ENCODE measurements at places on chromosomes 7 and 10.

GRCh38 chr10:119274519-119275045 is 67.2 kb downstream of the GRK5 start:
- no peak for DNase-seq

- peak; percentile 40 for DNase-seq
Measured at GRCh38 chr10:132407846-132408278, 10.9 kb downstream of the PWWP2B start.

- peak; percentile 26 for DNase-seq
Measured at GRCh38 chr10:59907918-59908807, 1.8 kb upstream of the CCDC6 start.

DNA sequence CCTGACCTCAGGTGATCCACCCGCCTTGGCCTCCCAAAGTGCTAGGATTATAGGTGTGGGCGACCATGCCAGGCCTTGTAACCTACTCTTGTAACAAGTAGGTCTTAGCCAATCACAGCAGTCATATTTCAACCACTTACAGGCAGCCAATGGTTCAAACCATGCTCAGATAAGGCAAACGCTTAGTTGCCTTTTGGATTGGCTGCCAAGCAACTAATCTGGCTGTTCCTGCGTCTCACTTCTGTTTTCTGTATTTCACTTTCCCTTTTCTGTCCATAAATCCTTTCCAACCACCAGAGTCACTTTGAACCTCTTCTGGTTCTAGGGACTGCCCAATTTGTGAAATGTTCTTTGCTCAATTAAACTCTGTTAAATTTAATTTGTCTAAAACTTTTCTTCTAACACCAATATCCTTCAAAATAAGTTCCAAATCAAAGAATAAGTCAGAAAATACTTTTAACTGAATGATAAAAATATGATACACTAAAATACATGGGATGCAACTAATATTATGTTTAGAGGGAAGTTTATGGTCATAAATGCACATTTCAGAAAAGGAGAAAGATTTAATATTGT is 19.1 kb upstream of the PRF1 start:
- DNase-seq, result no peak

DNA sequence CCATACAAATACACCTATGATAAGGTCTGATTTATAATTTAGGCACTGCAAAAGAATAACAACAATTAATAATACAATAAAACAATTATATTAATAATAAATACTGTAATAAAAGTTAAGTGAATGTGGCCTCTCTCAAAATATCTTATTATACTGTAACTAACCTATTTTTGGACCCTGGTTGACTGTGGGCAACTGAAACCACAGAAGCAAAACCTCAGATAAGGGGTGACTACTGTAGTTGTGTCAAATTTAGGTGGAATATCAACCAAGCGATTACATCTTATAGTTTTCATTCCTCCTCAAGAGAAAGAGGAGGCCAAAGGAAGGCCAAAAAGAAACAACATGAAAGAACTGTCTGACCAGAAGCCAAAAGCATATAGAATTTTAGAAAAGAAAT is 103.9 kb downstream of the SKAP2 start:
- DNase-seq, result no peak

DNA sequence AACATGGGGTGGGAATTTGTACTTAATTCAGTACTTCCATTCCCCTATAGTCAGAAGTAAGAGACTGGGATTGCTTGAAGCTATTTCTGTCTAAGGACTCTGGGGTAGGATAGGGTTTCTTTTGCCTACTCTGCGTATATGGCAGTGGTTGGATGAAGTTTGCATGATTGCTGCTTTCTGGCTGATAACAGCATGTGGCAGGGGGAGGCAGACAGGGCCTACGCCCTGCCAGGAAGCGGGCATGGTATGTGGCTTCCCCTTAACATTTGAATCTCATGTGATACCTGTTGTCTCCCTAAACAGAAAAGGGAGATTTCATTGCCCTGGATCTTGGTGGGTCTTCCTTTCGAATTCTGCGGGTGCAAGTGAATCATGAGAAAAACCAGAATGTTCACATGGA is 57.1 kb downstream of the TACR2 start:
- DNase-seq, result no peak

- DNase-seq, result no peak
Measured at GRCh38 chr7:51079494-51079893, 237.1 kb downstream of the COBL start.

- DNase-seq, result no peak
Measured at GRCh38 chr7:16661924-16662323, 15.9 kb downstream of the BZW2 start.

DNA sequence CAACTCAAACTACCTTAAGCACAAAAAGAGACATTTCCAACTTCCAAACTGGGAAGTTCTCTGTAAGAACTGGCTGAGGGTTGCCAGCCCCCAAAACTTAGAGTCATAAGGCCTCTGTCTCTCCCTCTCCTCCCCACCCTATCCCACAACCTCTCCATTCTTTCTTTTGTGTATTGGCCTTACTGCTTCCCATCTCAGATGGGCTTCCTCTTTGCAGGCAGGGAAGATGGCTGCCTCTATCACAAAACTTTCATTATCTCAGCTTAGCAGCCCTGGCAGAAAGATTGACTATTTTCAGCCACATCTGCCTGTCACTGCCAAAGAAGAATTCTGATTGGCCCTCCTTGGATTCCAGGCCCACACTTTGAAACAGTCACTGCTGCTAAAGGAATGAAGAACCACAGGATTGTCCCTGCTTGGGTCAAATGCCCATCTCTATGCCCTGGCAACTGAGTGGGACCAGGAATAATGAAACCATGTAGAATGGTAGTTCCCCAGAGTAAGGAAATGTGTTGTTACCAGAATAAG is 58.0 kb upstream of the PRKAR2B start:
- DNase-seq, result no peak

GRCh38 chr10:98326621-98327027 is 58.6 kb upstream of the LOXL4 start:
- DNase-seq, result no peak

DNA sequence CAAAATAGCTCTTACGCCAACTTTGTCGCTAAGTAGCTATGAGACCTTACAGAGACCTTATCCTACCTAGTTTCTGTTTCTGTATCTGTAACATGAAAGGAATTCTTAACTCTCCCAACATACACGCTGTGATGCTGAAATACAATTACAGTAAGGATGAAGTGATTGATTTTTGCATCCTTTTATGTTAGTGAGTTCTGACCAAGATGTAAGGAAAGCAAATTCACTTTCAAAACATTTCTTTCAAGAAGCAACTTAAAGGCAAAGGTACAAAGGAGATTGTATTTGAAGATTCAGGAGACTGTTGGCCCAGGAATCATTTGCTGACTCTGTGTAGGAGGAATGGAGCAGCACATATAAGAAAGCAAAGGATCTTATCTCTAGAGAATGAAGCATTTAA is 7.1 kb upstream of the ANK3 start:
- DNase-seq, result no peak

GRCh38 chr7:152865461-152865860 is 105.9 kb downstream of the ACTR3B start:
- DNase-seq, result no peak

DNA sequence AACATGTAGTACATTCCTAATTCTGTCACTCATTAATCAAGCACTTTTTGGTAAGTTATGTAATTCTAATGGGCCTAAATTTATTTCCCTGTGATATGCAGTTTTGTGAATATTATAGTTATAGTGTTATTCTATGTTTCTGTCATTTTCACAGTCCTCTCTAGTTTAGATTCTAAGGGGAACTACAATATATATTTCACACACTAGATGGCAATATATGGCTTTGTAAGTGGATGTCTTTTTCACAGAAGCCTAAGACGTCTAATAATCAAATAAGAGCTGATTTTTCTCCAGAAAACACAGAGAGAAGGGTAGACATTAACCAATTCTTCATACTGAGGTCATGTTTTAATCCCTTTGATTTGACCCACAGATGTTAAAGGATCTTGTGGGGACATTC is 18.0 kb downstream of the RNLS start:
- no peak for DNase-seq

GRCh38 chr7:93949423-93949822 is 27.9 kb downstream of the GNG11 start:
- DNase-seq, result no peak

- DNase-seq, result no peak
Measured at GRCh38 chr10:90621577-90621976, 236.3 kb downstream of the HTR7 start.

GRCh38 chr7:7271094-7271874 is 88.9 kb downstream of the C1GALT1 start:
- no peak for DNase-seq

DNA sequence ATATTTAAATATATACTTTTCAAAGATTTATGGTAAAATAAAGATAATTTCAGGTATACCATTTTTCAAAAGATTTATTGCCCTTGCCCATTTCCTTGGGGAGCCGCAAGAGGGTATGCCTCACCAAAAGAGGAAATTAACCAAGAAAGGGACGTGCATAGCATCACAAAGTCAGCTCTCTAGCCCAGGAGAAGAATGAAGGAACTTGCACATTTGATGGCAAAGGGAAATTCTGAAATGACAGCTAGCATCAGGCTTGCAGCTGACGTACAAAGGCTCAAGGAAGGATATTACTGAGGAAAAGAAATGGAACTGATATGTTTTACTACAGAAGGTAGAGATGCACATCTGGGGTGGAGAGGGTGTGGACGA is 93.6 kb upstream of the RSU1 start:
- no peak for DNase-seq

DNA sequence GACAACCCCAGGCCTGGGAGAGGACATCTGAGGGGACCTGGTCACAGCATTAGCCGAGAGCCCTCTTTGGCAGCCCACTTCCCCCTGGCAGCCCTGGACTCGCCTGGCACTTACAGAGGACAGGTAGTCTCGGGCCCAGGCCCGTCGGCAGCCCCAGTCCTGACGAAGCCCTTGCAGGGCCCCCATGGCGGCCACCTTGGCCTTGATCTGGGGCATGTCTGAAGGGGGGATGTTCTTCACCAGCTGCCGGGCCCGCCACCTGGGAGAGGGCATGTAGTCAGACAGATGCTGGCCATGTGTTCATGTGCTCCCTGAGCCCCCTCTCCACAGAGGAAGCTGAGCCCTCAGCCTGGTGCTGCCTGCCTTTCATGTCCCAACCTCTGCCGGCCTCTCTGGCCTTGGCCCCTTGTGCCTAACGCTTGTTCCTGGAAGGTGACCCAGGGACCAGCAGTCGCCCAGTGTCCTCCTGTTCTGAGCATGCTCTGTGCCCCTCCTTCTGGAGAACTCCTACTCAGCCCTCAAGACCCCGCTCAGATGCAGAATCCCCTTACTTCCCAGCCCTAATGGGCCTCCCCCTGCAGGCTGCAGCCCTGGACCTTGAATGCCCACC is 13.9 kb downstream of the MYO1G start:
- DNase-seq, result no peak

GRCh38 chr10:101841826-101842225 is 1.8 kb downstream of the KCNIP2 start:
- no peak for DNase-seq

DNA sequence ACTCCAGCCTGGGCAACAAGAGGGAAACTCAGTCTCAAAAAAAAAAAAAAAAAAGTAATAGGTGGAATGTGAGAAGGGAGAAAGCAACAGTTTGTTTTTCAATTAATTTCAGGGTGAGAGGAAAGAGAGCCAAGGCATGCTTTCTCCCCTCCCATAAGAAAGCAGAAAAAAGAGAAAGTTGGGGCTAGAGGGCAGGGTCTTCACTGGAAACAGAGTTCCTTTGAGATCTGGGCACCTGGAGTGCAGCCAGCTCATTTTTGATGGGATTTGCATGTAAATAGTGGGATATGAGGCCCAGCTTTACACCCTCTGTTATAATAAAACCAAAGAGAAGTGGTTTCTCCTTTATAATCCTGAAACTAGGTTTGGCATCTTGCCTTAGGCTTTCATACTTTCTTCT is 13.8 kb upstream of the STOX1 start:
- DNase-seq, result no peak

GRCh38 chr7:139854803-139855497 is 25.9 kb downstream of the TBXAS1 start:
- no peak for DNase-seq

GRCh38 chr7:6648815-6649104 is 11.6 kb downstream of the ZNF316 start:
- DNase-seq, result no peak

DNA sequence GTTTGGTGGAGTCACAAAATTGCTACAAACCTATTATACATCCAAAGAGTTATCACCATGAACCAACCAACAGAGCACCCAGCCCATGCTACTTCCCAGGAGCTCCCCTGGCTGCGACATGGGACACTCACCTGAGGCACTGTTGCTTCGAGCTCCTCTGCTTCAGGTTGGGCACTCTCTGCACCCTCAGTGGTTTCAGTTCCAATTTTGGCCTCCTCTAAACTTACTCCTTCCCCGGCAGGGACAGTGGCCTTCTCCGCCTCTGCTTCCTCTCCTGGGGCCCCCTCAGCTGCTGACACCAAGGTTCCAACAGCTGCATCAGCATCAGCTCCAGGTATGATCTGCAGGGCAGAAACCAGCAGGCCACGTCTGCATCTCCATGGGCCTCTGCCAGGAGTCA is 120.4 kb upstream of the TARP start:
- DNase-seq, result no peak

GRCh38 chr7:149825567-149826343 is 12.4 kb upstream of the ZNF862 start:
- DNase-seq, result no peak

DNA sequence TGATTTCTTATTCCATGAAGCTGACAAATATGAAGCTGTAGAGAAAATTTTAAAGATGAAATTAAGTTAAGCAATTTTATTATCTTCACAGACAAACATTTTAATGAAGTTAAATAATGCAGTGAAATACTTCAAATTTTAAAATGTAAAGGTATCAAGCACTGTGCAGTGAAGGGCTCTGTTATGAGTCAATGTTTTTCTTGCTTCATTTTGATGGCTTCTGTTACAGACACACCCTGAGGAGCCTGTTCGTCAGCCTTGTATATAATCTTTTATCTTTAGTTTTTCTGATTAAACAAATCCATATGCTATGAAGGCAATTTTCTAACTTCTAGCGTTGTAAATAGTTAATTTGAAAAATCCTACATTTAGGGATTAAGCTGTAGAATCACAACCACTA is 18.5 kb downstream of the VSTM2A start:
- no peak for DNase-seq

- DNase-seq, result no peak
Measured at GRCh38 chr10:71973777-71974488, 9.7 kb downstream of the CHST3 start.

DNA sequence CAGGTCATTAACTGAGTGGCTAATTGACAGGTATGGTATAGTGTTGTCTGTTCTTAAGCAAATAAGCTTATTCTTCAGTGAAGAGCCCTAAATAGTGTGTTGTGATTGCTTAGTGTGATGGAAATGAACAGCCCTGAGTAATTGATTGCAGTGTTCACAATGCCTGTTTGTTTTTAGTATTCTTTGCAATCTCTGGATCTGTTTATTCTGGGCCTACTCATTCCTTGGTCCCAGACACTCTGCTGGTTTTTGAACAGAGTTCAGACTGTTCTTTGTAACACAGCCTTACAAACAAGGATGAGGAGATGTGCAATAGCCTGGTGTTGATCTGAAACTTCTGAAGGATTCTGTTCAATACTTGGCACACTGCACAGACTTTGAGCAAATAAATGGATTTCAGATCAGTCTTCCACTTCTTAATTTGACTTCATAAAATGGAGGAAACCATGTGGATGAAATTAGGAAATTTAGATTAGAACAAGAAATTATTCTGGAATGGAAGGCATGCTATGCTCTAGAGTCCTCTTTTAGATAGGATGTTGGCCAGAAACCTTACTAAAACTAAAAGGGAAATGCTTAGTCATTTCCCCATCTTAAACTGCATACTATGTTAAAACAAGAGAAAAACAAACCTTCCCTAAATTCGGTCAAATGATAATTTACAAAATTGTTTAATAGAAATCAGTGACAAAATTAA is 444.2 kb upstream of the SEMA3D start:
- no peak for DNase-seq

GRCh38 chr10:70549351-70549961 is 53.1 kb downstream of the PRF1 start:
- no peak for DNase-seq

Data from NCI-H2029 (cell line).